Naive thymus-derived CD8-positive, alpha-beta T cell (primary cell): ENCODE measurements at places on chromosomes 7 and 10.

DNA sequence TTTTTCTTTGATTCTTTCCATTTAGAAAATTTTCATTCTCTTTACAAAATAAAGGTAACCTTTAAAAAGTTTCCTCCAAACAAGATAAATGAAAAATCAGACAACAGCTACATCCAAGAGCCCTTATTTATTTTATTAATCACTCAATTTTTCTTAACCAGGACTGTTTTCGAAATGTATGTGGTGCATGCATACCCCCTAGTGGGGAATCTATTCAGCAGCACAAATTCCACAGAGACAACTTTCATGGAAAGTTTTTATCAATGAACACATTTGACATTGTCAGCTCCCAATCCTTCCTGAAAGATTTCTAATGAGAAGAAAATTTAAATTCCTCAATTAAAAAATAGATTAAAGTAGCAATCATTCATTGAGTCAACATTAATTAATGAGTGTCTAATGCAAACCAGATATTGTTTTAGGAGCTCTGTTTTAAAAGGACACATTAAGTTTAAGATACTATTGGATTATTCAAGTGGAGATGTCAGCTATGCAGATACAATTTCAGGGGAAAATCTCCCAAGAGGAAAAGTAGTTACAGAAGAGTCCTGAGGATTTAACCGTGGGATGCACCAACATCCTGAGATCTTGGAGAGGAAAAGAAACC is 5.2 kb upstream of the HTR7 start:
- no peak for DNase-seq

DNA sequence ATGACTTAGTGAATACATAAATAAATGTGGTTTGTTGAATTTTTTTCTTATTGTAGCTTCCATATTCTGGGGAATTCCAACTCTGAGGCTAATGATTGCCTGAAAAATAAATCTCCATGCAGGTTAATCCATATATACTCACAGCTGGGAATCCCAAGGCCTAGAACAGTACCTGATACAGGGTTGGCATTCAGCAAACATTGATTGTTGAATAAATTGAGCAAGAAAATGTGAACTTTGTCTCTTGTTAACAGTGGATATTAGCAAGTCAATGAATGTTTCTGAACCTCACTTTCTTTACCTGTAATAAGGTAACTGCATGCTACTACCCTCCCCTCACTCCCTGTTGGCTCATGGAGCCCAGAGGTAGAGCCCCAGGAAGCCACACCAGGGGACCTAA is 253.6 kb upstream of the AOAH start:
- no peak for DNase-seq

- no peak for DNase-seq
Measured at GRCh38 chr7:88546808-88547207, 212.7 kb upstream of the ZNF804B start.

DNA sequence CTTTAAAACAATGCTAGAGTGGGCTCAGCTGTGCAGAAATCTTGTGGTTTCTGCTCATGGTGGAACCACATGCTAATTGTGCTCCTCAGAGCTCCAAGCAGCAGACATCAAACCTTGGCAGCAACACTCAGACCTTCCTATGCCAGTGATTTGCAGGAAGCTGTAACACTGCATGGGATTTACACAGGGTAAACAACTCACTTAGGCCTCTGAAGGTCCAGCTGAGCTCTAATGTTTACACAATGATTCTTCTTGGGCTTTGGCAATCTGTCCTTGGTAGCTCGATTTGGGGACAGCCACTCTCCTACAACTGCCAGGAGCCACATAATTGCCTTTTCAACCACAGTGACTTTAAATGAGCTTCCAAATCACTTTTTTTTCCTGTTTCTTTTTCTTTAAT is 97.7 kb upstream of the PDLIM1 start:
- DNase-seq, result no peak

- no peak for DNase-seq
Measured at GRCh38 chr10:13038391-13038790, 36.9 kb upstream of the CCDC3 start.
